Neural crest cell (in vitro differentiated cells): ENCODE measurements at places on chromosomes 5 and 9. TPM values are rescaled to one million over a fixed set of nuclear protein-coding genes. Genes with fewer than 3 reads are reported as not detected.

- DNase-seq, result no peak
These were observed 11.1 kb upstream of the NRG2 start for GRCh38 chr5:140054086-140054689.

GRCh38 chr5:5544094-5544663 is 121.7 kb downstream of the ICE1 start:
- no peak for DNase-seq

DNA sequence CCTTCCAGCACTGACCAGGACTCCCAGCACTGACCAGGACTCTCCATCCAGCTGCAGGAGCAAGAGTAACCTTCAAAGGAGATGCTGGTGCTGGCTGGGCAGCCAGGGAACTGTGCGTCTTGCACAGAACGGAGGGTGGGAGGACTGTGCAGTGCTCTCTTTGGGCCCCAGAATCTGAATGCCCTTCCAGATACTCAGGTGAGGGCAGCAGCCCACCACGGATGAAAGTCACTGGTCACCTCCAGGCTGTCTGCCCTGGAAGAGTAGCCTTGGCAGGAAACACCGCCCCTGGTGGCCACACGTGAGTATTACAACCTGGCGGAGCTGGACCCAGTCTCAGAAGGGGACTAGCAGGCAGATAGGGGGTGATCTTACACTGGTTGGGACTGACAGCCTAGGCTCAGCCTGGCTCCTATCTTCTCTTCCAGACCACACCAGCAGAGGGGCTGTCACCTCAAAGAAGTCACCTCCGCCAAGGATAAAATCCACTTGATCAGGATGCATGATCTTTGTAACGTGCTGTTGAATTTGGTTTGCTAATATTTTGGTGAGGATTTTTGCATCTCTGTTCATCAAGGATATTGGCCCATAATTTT is 4.8 kb upstream of the SARDH start:
- DNase-seq, result peak; percentile 93

- no peak for DNase-seq
These were observed 17.2 kb downstream of the TENT4A start for GRCh38 chr5:6730407-6730806.

GRCh38 chr9:94639061-94639998 is at the start of gene FBP1:
TSS of gene FBP1 (minus strand) at chr9:94639518. CDS start at chr9:94639310, 208 bp downstream.
- DNase-seq, result peak; percentile 21

- DNase-seq, result no peak
These were observed 154.9 kb upstream of the GDNF start for GRCh38 chr5:37994729-37995128.

DNA sequence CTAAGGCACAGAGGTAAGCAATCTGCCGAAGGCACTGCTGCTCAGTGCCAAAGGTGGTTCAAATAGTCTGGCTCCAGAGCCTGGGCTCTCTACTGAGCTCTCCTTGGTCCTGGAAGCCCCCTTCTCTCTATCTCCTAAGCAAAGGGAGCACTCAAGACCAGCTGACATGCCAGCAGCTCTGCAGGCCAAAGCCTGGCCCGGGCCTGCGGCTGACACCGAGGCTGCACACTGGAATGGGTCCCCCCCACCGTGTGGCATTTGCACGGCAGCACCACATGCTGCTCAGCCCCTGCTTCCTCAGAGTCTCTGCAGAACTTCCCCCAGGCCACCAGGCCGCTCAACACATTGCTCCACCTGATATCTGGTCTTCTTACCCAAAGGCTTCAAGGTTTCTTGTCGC is 57.8 kb upstream of the GOLPH3 start:
- no peak for DNase-seq

DNA sequence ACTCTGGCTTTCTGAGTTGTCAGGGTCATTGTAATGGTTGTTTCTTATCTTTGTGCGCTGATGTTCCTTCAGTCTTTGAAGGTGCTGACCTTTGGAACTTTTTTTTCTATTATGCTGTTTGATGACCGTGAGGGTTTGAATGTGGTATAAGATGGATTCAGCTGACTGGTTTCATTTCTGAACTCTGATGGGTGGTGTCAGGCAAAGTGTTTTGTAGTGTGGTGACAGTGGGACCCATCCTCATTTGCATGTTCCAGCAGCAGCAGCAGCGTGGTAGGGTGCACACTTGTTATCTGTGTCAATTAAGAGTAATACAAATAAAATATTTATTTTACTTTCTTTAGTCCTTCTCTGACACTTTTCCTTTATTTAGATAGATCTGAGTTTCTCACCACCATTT is 227.7 kb upstream of the PRR16 start:
- DNase-seq, result no peak

- DNase-seq, result no peak
These were observed 92.9 kb upstream of the CLINT1 start for GRCh38 chr5:157951673-157952373.

GRCh38 chr5:169213479-169213878 is 87.5 kb downstream of the SLIT3 start:
- DNase-seq, result no peak

- DNase-seq, result no peak
These were observed 53.9 kb upstream of the EFNA5 start for GRCh38 chr5:107724642-107725041.

- no peak for DNase-seq
These were observed 26.1 kb downstream of the ZNF510 start for GRCh38 chr9:96751815-96752214.

- DNase-seq, result no peak
These were observed 190.7 kb upstream of the TAS2R1 start for GRCh38 chr5:9820691-9821449.

DNA sequence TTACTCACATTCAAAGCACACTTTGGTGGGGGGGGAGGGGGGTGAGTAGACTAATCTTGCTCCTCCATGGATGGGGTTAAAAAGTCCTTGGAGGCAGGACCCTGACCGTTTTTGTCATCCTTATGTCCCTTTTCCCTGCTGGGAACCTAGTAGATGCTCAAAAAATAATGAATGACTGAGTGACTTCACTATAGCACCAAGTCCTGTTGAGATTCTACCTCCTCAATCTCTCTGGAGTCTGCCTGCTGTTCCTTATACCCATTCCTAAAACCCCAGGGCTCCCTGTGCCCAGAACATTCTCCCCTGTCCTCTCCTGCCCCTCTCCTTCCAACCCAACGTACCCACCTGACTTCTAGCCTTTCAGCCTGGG is 2.3 kb upstream of the CSF2 start:
- no peak for DNase-seq

DNA sequence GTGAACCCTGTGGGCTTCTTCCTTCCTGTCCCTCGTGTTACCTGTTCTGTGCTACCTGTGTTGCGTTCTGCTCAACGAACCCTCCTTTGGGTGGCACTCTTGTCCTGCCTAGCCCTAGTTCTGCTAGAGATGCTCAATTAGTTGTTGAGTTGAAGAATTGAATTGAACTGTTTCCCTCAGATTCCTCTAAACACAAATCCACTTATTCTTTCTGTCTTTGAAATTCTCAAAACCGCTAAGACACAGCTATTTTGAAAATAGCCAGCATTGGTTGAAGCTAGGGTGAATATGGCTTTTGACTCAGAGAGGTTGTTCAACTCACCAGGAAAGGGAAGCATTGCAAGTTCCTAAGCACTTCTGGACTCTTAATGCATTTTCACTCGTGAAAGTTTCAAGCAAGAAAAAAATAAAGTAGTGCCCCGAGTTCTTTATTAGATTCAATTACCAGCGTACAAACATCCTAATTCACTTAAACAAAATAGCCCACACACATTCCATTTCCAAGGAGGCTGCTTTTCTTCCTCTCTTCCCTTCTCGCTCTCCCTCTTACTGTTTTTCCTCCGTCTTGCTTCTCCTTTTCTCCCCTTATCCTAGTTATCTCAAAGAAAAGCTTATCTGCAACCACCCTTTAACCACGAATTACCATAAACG is 642 bp upstream of the ITGA1 start:
- DNase-seq, result no peak

- DNase-seq, result no peak
These were observed 115.3 kb downstream of the CD180 start for GRCh38 chr5:67081261-67081660.

DNA sequence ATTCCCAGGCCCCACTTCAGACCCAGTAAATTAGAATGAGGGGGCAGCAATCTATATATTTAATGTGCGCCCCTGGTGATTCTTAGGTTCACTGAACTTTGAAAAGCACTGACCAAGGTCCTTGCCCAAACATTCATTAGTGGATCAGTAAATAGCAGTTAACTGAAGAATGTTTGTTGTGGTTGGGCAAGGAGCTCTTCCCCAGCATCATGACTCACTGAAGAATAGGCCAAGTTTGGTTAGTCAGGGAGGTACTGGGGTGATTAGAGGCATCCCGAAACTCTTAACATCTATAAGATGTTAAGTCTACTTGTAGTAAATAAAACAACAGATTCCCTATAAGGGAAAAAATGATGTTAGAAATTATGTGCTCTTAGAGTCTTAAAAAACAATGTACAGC is 833 bp upstream of the MROH2B start:
- no peak for DNase-seq

GLRA1 gene
- total RNA-seq, result 0.21 and 0.23 TPM in 2 replicates

INSYN2B gene
- 0.27 and 0.35 TPM in 2 replicates for total RNA-seq

PPP3R2 gene
- total RNA-seq, result not detected in 2 replicates

MSX2 gene
- total RNA-seq, result 0.89 and 1.1 TPM in 2 replicates

SH3TC2 gene
- total RNA-seq, result 8.5 and 9.3 TPM in 2 replicates

TAS2R1 gene
- total RNA-seq, result not detected in 2 replicates

ENTPD2 gene
- total RNA-seq, result not detected in 2 replicates

PCA3 gene
- not detected in 2 replicates for total RNA-seq

GNE gene
- total RNA-seq, result 24.6 and 25.8 TPM in 2 replicates

FCHSD1 gene
- total RNA-seq, result 20.4 and 20.6 TPM in 2 replicates

RIMOC1 gene
- total RNA-seq, result 47.7 and 49.0 TPM in 2 replicates
